Activated CD4-positive, alpha-beta memory T cell treated with anti-CD3 and anti-CD28 coated beads for 36 hours (primary cell): ENCODE measurements at places on chromosomes 1 and 21. TPM values are rescaled to one million over a fixed set of nuclear protein-coding genes. Genes with fewer than 3 reads are reported as not detected.

The GJB5 gene
- not detected for total RNA-seq

The TRIM46 gene
- 6.3 TPM for total RNA-seq

The MSH4 gene
- total RNA-seq = 0.43 TPM

The NLRP3 gene
- 1.5 TPM for total RNA-seq

The CITED4 gene
- 2.1 TPM for total RNA-seq

The CYP4A22 gene
- not detected for total RNA-seq

The RHD gene
- not detected for total RNA-seq

The MRPS14 gene
- 44.7 TPM for total RNA-seq

The C1orf94 gene
- total RNA-seq = not detected

The LCE1C gene
- total RNA-seq = not detected

The KCNA3 gene
- total RNA-seq = 25.6 TPM

The ZNF683 gene
- not detected for total RNA-seq

The SELP gene
- 0.70 TPM for total RNA-seq

The PRAMEF18 gene
- not detected for total RNA-seq

The LRRC53 gene
- total RNA-seq = not detected

The UBQLN4 gene
- 32.7 TPM for total RNA-seq

The BPNT1 gene
- total RNA-seq = 25.8 TPM

The RGS7 gene
- total RNA-seq = not detected

The LRRC42 gene
- 28.4 TPM for total RNA-seq

The MX2 gene
- 26.9 TPM for total RNA-seq

The SPRR3 gene
- not detected for total RNA-seq

The FCRL2 gene
- not detected for total RNA-seq

The MCL1 gene
- 288 TPM for total RNA-seq

The LIX1L gene
- 46.6 TPM for total RNA-seq

The TMEM82 gene
- not detected for total RNA-seq

The AGO1 gene
- total RNA-seq = 28.8 TPM

The CFAP141 gene
- not detected for total RNA-seq

The C8B gene
- total RNA-seq = not detected

The BRINP3 gene
- not detected for total RNA-seq

The SAMD13 gene
- total RNA-seq = 0.38 TPM

The TTC22 gene
- total RNA-seq = 5.3 TPM

The ZNF672 gene
- 50.3 TPM for total RNA-seq
